Mesenteric fat pad (tissue), 1 donor: ENCODE measurements at places on chromosomes 7 and 10.
A peak's percentile ranks its signal among the peaks of the same experiment; 100 is the strongest.

DNA sequence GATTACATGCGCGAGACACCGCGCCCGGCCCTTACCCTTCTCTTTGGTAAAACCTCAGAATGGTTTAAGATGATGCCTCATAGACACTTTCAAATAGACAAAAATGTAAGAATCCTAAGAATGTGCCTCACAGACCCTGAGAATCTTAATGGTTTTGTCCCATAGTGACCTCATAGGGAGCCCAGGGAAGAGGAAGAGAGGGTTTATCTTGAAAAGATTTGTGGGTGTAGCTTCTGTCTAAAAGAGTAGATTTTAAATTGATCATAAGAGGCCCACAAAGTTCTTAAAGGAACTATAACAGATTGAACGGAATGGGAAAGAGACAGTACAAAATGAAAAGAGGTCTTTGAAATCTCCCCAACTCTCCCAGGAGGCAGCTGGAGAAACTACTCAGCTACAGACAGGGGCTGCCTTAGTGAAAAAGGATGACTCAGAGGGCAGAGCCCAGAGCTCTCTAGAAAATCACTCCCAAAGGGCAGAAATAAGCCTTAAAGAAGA lies 220.6 kb downstream of the ADRA2A start:
- DNase-seq = no peak

DNA sequence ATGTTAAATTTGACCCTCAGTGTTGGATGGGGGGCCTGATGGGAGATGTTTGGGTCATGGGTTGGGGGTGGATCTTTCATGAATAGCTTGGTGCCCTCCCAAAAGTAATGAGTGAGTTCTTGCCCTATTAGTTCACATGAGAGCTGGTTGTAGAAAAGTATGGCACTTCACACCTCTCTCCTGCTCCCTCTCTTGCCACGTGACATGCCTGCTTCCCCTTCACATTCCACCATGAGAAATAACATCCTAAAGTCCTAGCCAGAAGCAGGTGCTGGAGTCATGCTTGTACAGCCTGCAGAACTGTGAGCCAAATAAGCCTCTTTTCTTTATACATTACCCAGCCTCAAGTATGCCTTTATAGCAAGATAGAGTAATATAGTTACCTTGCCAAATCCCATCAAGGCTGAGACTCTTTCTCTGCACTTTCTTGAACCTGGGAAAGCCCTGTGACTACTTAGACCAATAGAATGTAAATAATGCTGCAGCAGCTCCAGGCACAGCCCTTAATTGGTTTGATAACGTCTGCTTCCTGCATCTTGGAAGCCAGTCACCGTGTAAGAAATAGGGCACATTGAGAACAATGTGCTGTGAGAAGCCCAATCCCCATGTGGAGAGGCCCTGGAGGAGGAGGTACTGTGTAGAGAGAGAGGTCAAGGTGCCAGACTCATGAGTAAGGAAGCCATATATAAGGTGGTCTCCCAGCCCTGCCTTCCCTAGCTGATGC lies 88.0 kb upstream of the NAMPT start:
- DNase-seq = no peak

- DNase-seq = peak; percentile 12
These were observed 61.3 kb downstream of the SKIDA1 start for GRCh38 chr10:21464134-21464533.

- DNase-seq = no peak
These were observed 145.4 kb downstream of the PTPRN2 start for GRCh38 chr7:158442260-158442659.

GRCh38 chr7:36742911-36743775 lies 18.8 kb upstream of the AOAH start:
- no peak for DNase-seq

- DNase-seq = no peak
These were observed 26.9 kb downstream of the ABLIM1 start for GRCh38 chr10:114631090-114631665.
